ENCODE measurements at places on chromosomes 2 and 18.

DNA sequence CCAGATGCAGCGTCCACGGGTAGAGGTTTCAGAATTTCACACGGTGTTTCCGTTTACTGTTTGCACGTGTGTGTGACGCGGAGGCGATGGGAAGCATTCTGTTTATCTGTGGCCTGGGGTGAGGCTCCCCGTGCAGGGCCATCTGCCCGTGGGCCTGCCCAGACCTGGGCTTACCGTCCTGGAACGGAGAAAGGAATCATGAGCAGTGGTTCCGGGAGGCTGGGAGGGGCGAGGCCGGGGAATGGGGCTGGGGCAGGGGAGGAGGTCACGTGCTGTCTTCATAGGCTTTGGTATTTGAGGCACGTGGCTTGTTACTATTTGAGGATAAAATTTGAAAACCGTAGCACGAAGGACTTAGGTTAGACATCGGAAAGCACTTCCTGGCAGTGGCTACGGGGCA lies 77.9 kb downstream of the RTP5 start:
- no peak for DNase-seq

GRCh38 chr2:127416506-127417001 lies 1.7 kb upstream of the PROC start:
- DNase-seq = no peak

- DNase-seq = no peak
Measured at GRCh38 chr2:136235546-136235945, 117.6 kb upstream of the CXCR4 start.

- no peak for DNase-seq
Measured at GRCh38 chr2:96163768-96164429, 18.7 kb upstream of the DUSP2 start.

- no peak for DNase-seq
Measured at GRCh38 chr2:143402451-143402850, 273.2 kb downstream of the ARHGAP15 start.

DNA sequence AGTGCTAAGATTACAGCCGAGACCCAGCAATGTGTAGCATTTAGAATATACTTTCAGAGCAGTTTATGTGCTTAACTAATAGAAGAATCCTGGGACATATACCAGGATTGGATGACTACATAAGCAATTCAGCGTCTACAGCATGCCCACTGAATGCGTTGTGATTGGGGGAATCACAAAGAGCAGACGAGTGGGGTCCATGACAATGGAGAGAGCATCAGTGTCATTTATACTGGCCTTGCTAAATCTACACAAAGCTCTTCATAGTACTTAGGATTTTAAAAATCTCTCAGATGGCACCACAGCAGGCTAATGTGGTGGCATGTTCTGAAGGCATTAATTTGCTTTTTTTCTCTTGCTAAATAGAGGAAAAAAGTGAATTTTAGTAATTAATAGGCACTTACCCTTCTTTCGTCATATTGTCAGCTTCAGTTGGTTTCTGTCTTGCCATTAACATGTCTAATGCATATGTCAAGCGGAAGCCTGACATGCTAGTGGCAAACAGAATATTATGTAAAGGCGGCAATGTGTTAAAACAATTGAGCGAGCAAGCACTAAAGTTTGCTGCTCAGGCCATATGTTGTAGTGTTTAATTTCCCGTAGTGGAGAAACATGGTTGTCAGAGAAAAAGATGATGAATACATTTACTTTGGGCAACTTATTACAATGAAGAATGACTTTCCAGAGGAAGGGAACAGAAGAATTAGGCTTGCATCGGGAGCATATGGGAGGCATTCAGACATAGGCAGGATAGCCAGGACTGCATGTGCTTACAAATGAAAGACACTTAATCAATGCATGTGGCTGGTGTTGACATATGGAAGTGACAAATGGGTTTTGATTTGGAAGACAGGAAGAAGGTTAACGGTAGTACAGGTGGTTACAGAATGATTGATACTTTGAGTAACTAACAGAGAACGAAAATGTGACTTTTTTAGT lies 145.2 kb downstream of the ICOS start:
- DNase-seq = no peak

DNA sequence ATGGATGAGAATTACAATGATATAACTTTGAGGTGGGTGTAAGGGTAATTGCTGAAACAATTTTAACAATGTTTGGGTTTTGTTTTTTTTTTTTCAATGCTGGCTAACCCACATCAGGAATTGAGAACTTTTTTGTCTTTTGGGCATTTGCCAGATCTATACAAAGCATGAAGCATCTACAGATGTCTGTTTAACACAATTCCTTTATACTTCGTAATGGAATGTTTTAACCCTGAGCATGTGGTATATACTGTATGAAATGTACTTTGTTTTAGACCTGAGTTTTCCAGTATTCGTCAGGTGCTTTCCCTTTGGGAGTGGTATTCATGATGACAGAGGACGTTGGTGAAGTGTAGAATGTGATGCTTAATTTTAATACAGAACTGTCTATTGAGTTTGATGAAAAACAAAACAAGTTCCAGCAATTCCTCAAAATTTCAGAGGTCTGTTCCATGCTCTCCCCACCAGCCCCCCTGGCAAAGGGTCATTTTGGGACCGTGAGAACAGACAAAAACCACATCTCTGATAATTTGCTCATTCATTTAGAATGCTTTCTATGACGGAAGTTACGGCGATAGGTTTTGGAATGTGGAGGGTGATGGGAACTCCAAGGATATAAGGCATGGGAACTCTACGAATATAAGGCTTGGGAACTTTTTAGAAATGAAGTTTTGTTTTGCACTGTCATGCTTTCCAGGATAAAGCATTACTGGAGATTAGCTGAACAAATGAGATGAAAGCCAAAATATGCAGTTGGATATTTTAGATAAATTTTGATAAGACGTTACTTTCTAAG lies 14.1 kb downstream of the LIMS1 start:
- no peak for DNase-seq

- DNase-seq = peak; percentile 39
Measured at GRCh38 chr2:40244675-40245074, 207.2 kb downstream of the SLC8A1 start.

- no peak for DNase-seq
Measured at GRCh38 chr2:24576146-24576545, 85.1 kb downstream of the NCOA1 start.

- DNase-seq = no peak
Measured at GRCh38 chr2:219569041-219569440, 2.3 kb downstream of the OBSL1 start.

- no peak for DNase-seq
Measured at GRCh38 chr2:230254152-230254881, 28.8 kb downstream of the SP140 start.

DNA sequence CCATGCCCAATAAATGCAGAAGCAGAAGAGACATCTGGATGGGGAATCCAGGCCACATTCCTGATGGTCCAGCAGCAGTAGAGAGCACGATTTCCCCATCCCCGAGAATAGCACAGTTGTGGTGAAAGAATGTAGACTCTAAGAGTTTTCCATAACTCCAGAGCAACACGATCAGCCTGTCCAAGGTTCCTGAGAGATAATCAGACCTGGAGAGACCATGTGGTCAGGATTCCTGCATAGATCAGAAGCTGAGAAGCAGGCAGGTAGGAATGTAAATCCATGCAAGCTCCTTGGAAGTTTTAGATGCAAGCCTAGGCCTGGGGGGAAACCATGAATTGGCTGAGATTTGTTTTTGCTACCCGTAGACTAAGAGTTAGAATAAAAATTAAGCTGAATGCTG lies 34.2 kb upstream of the PTPRM start:
- DNase-seq = no peak

DNA sequence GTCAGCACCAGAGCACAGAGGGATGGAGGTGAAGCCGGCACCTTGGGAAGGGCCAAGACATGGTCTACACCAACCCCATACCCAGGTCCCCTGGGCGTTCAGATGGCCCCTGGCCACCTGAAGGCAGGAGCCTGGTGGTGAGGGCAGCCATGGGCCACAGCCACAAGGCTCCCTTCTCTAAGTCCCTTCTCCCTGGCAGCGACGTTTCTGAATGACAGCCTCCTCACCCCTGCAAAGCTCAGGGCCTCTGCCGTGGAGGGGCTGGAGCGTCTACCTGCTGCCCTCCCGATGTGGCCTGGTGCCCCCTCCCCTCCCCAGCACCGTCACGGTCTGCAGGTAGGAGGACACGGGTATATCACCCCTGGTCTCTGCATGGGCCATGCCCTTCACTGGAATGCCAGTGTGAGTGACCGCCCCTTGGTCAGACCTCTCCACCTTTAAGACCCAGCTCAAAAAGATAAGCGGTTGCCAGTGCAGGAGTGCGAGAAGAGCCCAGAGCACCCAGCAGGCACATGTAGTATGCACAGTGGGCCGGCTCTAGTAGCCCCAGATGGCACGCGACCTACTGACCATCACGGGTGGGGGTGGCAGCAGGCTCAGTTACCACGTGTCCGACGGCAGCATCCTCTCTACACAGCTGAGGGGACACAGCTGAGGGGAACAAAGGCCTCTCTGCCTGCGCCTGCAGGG lies 46.6 kb downstream of the HS6ST1 start:
- DNase-seq = no peak

DNA sequence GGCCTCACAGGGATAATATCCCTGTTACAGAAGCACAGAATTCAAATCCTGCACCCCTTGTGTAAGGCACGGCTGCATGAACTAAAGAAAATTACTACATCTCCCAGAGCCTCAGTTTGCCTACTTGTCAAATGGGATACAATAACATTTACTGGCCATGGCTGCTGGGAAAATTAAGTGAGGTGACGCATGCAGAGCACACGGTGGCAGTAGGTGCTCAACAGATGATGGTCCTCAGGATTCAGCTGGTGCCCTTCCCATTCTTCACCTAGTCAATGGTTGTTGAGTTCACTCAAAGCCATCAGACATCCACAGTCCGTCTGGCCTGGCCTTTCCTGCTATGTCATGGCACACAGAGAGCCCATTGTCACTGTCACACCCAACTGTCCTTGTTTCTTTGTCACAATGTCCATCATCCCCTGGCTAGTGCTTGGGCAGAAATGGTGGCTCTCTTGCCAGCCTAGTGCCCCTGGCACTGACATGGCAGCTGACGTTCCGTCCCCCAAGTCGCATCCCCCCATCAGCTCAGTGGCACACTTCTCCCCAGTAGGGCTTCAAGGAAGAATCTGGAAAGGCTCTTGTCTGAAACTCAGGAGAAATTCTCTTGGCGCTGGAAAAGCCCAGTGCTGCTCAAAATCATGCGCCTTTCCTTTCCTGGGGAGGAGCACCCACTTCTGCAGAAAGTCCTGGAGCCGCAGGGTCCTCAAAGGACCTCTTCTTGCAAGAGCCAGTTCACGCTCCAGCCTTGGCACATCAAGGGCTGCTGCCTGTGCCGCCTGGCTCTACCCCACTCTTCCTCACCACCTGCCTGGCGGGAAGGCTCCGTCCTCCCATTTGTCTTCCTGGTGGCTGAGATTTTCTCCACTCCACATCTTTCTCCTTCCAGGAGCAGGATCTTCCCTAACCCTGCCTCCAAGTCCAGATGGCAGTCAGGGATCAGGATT lies 55.9 kb upstream of the SLC66A3 start:
- no peak for DNase-seq

Data from glomerular endothelial cell (primary cell).